ENCODE measurements at places on chromosomes 7 and 10. TPM values are rescaled to one million over a fixed set of nuclear protein-coding genes. Genes with fewer than 3 reads are reported as not detected.

Gene CLDN3
- total RNA-seq = not detected

Gene AHR
- total RNA-seq = 44.1 TPM

DNA sequence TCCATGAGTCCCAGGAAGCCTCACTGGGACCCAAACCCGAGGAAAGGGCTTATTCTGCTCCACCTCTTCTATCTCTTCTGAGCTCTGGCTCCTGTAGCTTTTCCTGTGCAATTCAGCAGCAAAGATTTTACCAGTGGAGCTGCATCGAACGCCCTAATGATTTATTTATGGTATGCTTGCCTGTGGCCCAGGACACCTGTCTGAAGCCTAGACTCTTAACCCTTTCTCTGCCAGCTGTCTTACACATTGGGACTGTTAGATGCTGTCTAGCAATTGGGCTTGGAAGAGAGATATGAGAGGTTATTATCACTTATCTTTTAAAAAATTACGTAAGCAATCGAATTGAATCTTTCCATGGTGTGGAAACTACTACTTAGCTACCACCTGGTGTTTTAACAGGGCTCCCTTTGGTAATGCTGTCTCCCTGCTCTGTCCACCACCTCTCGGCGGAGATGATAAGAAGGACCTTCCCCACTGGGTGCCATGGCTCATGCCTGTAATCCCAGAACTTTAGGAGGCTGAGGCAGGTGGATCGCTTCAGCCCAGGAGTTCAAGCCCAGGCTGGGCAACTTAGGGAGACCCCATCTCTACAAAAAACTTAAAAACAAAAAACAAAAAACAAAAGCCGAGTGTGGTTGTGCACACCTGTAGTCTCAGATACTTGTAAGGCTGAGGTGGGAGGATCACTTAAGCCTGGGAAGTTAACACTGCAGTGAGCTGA lies 8.8 kb downstream of the ACSL5 start:
- DNase-seq = no peak

GRCh38 chr7:94445696-94446194 lies 51.0 kb downstream of the COL1A2 start:
- DNase-seq = no peak

GRCh38 chr10:132667342-132668047 lies 118.5 kb downstream of the NKX6-2 start:
- DNase-seq = no peak

Gene OR2A7
- total RNA-seq = not detected

- DNase-seq = no peak
These were observed 62.1 kb downstream of the PAPSS2 start for GRCh38 chr10:87721781-87722180.

- peak; percentile 75 for DNase-seq
These were observed 186.8 kb downstream of the USP6NL start for GRCh38 chr10:11424456-11425295.

DNA sequence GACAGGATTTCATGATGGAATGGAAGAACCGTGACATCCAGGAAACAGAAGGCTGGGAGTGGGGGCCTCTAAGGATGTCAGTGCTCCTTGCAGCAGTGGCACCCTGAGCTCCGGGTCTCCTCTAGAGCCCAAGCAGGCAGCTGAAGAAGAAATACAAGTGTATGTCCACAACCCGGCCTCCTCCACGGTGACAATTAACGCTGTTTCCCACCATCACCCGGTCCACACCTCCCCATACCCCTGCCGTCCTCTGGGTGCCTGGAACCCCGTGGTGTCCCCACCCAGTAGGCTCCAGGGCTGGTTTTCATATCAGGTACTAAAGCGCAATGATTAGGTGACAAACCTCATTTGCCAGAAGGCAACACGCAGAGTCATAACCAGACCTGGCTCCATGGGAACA lies 30.3 kb downstream of the GRID1 start:
- no peak for DNase-seq

GRCh38 chr10:13347043-13347499 lies 1.0 kb downstream of the SEPHS1 start:
- DNase-seq = no peak

Gene HOXA7
- total RNA-seq = not detected

Gene LDB1
- 53.6 TPM for total RNA-seq

- DNase-seq = peak; percentile 74
These were observed 23.5 kb upstream of the TRIM8 start for GRCh38 chr10:102620591-102621442.

DNA sequence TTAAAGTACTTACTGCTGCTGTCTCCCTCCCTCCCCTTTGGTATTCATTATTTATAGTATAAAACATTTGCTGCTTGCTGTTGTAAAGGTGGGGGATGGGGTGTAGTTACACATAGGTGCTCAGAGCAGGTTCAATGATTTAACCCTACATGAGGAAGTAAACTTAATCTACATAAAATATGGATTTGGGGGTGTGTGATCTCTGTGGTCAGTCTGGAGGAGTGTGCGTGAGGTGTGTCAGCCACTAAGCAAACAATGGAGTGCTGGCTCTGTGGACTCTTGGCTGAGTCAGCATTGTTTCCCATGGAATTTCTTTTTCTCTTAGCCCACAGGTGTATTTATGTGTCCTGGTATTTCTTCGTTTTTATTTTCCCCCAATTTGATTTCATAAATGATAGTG lies 133.9 kb downstream of the AUTS2 start:
- DNase-seq = no peak

Gene SFXN4
- 44.0 TPM for total RNA-seq

- no peak for DNase-seq
These were observed 162.1 kb downstream of the JAZF1 start for GRCh38 chr7:28018446-28018845.

GRCh38 chr10:571688-572451 lies 117.6 kb downstream of the DIP2C start:
- peak; percentile 55 for DNase-seq

DNA sequence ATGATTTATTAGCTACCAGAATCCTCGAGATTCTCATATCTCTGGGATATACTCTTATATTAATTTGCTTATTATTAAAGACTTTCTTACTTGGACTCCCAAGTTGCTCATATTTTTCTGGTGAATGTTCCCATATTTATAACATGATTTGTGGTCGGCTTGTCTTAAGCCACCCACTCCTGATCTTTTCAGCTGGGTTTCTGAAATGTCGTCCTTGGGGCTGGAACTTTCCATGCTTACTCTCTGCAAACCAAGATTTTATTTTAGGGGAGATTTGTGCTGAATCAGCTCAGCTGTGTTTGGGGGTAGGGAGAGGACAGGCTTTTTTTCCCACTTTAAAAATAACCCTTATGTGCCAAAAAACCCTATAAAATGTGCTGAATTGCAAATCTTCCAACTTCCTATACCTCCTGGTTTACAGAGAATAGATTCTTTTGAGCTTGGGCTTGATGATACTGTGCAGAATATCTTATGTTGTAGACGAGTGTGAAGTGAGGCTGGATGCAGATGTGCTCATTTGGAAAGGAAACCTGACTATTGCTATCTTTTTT lies 162.1 kb downstream of the SND1 start:
- DNase-seq = no peak

- DNase-seq = peak; percentile 24
These were observed 24.6 kb downstream of the ARHGAP22 start for GRCh38 chr10:48580236-48580635.

DNA sequence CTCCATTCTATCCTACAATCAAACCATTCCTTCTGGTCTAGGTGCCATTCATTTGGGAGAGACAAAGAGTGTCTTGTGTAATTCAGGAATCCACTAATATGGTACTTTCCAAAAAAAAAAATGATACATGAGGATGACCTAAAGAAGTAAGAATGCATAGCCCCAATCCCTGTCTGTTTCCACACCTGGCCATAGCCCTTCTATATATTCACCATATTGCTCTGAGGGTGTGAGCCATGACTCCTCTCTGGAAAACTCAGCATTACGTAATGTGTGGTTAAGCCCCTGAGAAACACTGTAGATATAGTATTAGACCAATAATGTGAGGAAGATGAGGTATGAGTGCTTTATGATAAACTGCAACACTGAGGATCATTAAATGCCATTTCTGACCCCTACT lies 592.7 kb downstream of the INHBA start:
- DNase-seq = no peak

DNA sequence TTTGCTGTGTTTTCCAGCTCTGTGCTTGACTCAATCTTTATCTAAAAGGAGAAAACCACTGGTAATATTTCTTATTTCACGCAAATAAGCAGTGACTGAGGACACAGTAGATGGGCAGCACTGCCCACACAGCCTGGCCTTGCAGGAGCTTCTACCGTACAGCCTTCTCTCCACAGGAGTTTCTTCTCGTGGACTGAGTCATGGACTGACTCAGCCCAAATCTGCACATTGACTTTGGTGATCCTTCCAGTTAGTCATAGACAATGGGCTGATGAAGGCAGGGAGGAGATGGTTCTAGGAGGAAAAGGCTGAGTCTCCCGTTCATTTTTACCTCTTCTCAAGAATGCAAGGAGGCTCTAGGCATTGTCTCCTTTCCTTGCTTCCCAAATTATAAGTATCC lies 200.7 kb downstream of the RAPGEF5 start:
- DNase-seq = no peak
